ENCODE measurements at places on chromosomes 1 and 21. TPM values are rescaled to one million over a fixed set of nuclear protein-coding genes. Genes with fewer than 3 reads are reported as not detected.

Gene NRDC
- total RNA-seq: 75.1 TPM

Gene IFNLR1
- 1.4 TPM for total RNA-seq

Gene HSD3B1
- not detected for total RNA-seq

Gene SLC30A10
- not detected for total RNA-seq

Gene ADSS2
- total RNA-seq: 44.2 TPM

Gene GOLPH3L
- 12.7 TPM for total RNA-seq

Gene GPR52
- total RNA-seq: not detected

Gene CFHR1
- 0.23 TPM for total RNA-seq

Gene MPZL1
- 118 TPM for total RNA-seq

Gene ODF2L
- 9.3 TPM for total RNA-seq

Gene NCF2
- 1.9 TPM for total RNA-seq

Gene GREM2
- 0.14 TPM for total RNA-seq

Gene OR2M3
- total RNA-seq: not detected

Gene CASQ2
- total RNA-seq: not detected

Gene GUCA2B
- not detected for total RNA-seq

Gene SPRR1A
- not detected for total RNA-seq

Gene C1orf116
- total RNA-seq: 6.5 TPM

Gene NUDC
- total RNA-seq: 127 TPM

Gene S100A7
- not detected for total RNA-seq

Gene SHISA4
- total RNA-seq: 19.2 TPM

Gene DNALI1
- total RNA-seq: 0.06 TPM

Gene DNAJC11
- 32.6 TPM for total RNA-seq

Gene AMY1C
- total RNA-seq: not detected

Gene CHRM3
- 0.16 TPM for total RNA-seq

Gene DCDC2B
- not detected for total RNA-seq

Gene CCDC185
- total RNA-seq: not detected

Gene RO60
- 25.5 TPM for total RNA-seq

Gene CADM3
- 0.09 TPM for total RNA-seq

Gene SERBP1
- total RNA-seq: 207 TPM

Gene ASCL5
- total RNA-seq: 0.13 TPM

Gene CAPN9
- total RNA-seq: not detected

Gene COL16A1
- total RNA-seq: 5.7 TPM

Gene TNFRSF4
- not detected for total RNA-seq

Gene CELA3A
- total RNA-seq: not detected

Gene C2CD2
- total RNA-seq: 5.9 TPM

Gene ADCY10
- total RNA-seq: not detected

Gene F3
- 5.8 TPM for total RNA-seq

Gene TRIM45
- 2.3 TPM for total RNA-seq

Gene IL23R
- total RNA-seq: not detected

Measured in A549 treated with Mapracorat at 1 μM for 4 hours (cell line).